ENCODE measurements at places on chromosomes 1 and 21.

DNA sequence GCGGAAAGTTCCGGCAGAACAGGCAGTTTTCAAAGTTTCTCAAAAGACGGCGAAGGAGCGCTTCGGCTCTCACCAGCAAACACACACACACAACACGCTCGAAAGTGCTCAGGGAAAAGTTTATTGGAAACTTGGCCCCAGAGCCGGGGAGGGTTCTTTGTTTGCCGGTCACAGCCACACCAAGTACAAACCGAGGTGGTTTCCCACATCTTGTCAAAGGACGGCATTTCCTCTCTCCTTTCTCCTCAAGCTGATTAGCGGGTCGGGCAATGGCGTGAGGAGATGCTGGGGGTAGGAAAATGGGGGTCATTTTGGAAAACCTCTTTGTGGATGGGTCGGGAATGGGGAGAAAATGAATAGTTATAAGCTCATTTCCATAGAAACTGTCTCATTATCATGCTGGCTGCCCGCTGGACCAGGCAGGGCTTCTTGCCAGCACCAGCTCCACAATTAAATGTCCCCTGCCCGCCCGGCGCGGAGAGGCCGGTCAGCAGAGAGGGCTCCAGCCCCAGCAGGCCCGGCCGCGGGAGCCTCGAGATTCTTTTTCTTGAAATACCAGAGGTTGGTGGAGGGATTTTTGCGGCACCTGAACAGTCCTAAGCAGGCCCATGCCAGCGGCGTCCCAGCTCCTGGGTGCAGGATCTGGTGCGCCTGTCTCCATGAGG, 92.3 kb downstream of the PRDM16 start:
- no peak for DNase-seq

DNA sequence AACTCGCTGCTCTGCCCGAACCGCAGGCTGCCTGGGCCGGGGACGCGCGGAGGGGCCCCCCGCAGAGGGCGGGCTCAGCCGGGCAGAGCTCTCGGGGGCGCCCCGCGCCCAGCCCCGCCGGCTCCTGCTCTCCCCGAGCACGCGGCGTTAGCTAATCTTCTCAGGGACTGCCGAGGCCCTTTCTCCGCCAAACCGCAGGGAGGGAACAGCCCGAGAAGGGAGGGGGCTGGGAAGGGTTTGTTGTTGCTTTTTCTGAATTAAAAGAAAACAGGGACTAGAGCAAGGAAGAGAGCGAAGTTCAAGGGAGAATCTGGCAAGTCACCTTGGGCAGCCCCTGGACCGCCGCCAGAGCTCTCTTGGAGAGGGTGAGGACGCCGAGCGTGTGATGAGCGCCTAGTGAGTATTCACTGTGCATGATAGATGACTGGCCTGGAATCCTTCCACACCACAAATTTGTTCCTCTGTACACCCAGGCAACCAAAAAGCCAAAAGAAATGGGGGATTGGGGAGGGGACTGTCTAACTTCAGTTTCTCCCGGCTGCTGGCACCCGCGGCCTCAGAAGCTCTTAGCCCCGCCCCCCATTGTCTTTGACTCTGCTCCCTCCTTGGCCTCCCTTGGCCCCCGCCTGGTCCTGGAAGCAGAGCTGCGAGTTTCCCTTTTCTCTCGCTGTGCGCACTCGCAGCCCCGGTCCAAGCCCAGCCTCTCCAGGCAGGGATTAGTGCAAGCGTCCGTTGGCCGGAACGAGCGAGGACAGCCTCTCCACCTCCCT, 19.7 kb upstream of the LMX1A start:
- no peak for DNase-seq

DNA sequence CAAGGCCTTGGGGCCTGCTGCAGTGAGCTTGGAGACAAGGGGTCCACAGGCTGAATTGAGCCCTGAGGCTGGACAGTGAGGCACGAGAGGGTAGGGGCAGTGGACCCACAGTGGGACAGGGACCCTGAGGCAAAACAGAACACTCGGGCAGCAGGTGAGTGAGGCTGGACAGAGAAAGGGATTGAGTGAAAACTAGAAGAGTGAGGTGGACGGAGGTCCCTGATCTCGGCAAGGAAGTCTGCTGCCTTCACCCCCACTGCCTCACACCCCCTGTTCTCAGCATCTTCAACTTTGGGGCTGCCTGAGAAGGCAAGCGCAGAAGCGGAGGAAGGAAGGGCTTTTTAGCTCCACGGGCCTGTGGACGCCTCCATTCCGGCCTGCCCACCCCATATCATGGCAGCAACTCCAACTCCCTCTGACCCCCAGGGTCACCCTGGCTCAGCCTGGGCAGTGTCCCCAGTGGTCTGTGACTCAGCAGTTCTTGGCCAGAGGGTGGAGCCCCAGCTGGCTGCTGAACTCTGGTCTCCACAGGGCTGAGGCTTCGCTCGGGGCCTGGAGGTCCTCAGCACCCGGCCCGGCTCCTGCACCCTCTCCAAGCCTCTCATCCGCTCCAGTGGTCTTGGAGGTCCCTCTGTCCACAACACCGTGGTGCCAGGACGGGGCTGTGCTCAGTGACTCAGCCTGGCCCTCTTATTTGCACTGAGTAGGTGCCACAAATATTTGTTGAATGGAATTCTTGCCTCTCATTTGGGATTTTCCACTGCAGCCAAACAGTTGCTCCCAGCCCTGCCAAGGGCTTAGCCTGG, 60.0 kb upstream of the EPS8L3 start:
- no peak for DNase-seq

GRCh38 chr1:108089477-108089876, 110.7 kb downstream of the SLC25A24 start:
- DNase-seq: no peak

GRCh38 chr1:245086389-245086969, 68.3 kb upstream of the KIF26B start:
- DNase-seq: no peak

DNA sequence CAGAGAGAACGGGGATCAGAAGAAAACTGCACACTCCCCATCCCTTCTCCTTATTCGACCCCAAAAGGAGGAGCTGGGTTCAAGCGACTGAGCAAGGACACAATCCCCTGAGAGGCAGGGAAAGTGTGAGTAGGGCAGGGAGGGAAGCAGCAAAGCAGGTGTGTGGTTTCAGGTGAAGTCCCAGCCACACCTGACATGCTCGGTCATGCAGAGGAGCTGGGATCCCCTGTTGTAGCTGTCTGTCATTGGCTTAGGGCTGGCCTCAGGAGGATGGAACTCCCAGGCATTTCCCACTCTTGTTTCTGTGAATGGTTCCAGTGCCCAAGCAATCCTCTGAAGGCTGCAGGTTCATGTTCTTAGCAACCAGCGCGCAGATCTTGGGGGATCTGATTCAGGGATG, 150.7 kb downstream of the DSCAM start:
- DNase-seq: no peak

DNA sequence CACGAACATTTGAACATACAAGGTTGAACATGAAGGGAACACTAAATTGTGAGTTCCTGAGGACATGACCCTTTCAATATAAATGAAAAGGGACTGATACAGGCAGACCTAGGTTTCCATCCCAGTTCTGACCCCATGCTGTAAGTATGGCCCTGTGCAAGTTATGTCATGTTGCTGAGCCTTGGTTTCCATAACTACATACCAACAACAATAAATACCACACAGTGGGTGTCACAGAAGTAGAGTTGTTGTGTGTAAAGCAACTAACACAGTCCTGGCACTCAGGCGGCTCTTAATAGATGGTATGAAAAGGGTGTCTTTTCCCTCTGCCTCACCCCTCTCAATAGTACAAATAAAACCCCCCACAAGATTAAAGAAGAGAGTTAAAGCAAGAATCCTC, 140.8 kb downstream of the LMX1A start:
- DNase-seq: no peak

GRCh38 chr1:80910426-80910825, 890.3 kb upstream of the ADGRL2 start:
- no peak for DNase-seq
